Thoracic aorta (tissue), 2 donors: ENCODE measurements at places on chromosomes 16 and 17.

- DNase-seq, result no peak
These were observed 28.4 kb downstream of the CLUAP1 start for GRCh38 chr16:3529175-3529574.

- DNase-seq, result peak; percentile 90
These were observed 238.7 kb upstream of the CIBAR2 start for GRCh38 chr16:85350973-85351372.

GRCh38 chr16:57781349-57781740, 20.9 kb downstream of the KIFC3 start:
- DNase-seq, result no peak

- no peak for DNase-seq
These were observed 189.8 kb downstream of the KATNIP start for GRCh38 chr16:27739606-27740357.

DNA sequence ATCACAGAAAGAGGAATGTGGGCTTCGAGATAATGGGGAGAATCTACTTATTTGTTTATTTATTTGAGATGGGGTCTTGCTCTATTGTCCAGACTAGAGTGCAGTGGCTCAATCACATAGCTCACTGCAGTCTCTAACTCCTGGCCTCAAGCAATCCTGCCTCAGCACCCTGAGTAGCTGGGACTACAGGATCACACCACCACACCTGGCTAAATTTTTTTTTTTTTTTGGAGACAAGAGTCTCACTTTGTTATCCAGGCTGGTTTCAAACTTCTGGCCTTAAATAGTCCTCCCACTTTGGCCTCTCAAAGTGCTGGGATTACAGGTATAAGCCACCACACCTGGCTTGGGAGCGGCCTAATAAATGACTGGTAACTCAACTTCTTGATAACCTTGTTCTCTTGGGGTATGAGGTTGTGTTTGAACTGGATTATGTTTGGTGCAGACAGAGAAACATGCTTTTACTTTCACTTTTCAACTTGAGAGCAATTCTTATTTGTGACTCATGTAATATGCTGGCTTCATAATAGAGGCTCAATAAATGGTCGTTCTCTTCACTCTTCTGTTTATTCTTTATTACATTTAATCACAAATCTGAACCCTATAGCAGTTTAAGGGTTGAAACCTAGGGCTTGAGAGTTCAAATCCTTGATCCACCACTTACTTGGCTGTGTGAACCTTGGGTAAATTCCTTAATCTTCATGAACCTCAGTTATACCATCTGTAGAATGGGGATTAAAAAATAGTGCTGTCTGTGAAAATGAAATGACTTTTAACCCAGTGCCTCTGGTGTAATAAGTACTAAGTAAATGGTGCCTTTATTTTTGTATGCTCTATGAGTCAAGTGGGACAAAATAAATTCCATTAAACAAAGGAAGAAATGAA, 129.1 kb upstream of the HS3ST2 start:
- no peak for DNase-seq

- DNase-seq, result no peak
These were observed 12.6 kb downstream of the ZBTB4 start for GRCh38 chr17:7466639-7467341.

DNA sequence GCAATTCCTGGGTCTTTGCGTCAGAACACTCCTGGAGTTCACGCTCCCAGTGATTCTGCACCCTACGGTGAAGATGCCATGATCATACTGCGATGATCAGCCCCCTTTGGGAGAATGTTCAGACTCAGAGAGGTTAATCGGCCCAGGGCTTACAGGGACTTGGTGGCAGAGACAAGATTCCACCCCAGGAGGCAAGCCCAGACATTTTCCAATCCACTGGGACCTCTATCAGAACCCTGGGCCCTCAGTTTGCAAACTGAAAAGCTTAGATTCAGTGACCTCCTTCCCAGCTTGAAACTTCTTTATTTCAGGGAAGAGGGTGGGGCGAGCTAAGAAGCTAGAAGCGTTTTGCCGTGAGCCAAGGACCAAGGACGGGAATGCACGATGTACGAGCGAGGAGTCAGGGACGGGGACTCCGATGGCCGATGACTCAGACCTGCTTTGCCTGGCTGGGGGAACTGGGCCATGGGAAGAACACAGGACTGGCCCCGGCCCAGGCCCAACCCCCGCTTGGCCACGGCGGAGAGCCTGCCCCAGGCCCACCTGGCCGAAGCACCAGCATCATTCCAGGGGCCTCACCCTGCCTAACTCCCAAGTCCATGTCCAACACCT, 34.7 kb downstream of the SOCS3 start:
- no peak for DNase-seq

GRCh38 chr17:8821446-8822105, 22.4 kb upstream of the MFSD6L start:
- no peak for DNase-seq

GRCh38 chr16:84818989-84819643, 669 bp upstream of the CRISPLD2 start:
- no peak for DNase-seq

DNA sequence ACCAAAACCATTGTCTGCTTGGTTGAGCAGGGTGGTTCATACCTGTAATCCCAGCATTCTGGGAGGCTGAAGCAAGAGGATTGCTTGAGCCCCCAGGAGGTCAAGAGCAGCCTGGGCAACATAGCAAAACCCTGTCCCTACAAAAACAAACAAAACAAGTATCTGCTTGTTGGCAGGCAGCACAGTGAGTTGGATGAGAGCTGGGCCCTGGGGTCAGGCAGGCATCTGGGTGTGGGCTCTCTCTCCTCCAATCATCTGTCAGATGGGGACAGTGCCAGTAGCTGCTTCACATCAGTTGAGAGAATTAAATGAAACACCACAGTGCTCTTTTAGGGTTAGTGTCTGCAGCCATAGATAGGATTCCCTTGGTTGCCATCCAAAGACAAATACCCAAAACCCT, 5.8 kb downstream of the ARMC7 start:
- no peak for DNase-seq

DNA sequence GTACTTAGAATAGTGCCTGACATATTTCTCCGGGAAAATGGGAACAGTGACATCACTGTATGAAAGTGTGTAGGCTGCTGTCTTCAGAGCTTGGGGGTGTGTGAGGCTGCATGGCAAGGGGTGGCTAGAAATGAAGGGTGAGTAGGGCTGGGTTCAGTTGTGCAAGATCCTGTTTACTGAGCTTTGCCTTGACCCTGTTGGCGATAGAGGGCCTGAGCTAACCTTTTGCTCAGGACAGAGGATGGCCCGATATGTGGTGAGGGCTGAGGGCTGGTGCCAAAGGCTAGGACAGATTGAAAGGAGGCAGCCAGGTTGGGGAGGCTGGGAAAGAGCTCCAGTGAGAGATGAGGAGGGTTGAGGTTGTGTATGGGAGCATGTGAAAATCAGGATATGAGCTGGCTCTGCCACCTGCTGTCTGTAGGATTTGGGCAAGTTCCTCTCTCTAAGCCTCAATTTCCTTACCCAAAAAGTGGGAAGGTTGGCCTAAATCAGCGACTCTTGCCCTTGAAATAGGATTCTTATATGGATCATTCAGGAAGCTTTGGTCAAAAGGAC, 6.0 kb upstream of the CCL1 start:
- DNase-seq, result no peak
